Natural killer cell (primary cell): ENCODE measurements at places on chromosomes 16 and 17. TPM values are rescaled to one million over a fixed set of nuclear protein-coding genes. Genes with fewer than 3 reads are reported as not detected.

DNA sequence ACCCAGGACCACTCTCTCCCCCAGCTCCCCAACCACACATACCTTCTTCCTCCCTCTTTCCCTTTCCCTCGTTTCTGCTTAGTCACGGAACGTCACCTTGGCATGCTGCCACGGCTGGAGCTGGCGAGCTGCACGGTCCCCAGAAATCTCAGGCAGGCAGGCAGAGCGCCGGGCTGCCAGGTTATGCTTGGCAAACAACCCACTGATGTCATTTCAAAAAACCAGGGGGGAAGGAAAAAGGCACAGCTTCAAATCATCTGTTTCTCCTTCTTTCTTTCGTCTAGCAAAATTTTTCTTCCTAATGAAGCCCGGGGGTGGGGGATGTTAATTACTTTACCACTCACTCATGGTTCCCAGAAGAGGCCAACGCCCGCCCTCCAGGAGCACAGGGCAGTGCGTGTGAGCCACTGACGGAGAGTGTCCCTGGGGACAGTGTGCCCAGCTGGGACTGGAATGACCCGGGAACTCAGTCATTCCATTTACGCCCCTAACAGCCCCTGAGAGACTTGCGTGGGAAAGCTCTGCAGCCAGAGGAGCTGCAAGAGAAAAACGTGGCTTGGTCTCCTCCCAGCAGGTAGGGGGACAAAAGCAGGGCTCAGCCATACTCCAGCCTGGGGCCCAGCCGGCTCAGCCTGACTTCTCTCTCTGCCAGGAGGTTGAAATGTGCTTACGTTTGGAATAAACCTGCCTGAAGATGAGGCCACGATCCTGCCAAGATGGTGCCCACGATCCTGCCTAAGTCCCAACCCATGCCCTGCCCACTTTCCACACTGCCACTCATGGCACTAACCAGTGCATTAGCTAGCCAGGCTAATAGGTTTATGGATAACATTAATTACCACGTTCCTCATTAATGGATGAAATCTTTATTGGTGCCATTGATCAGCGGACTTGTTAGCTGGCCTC lies 198.9 kb downstream of the ZFHX3 start:
- peaks cover 30% of the 10 kb centered on the region for H3K4me1 ChIP-seq
- DNase-seq = no peak
- H3K36me3 ChIP-seq = no peaks in the 10 kb centered on the region
- H3K27me3 ChIP-seq = no peaks in the 10 kb centered on the region
- H3K27ac ChIP-seq = no peak overlapping the region

DNA sequence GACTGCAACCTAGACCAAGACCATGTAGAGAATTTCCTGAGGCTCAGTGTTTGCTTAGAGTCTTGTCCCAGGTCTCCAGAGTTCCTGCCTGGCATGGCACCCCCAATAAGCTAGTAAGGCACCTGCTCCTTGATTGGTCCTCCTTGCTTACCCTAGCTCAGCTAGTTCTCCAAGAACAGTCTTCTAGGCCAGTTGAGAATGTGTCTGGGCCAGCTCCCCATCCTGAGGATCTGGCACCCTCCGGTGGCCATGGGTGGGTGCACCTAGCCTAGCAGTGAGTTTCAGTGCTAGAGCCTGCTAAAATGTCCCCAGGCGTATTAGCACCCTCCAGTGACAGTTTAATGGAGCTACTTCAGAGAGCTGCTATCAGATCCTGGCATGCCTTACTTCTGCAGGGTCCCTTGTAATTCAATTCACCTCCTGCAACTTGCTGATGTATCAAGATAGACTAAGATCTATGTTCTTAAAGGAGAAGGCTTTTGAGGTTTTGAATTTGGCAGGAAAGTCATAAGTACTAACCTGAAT lies 44.4 kb upstream of the MED13 start:
- no peaks in the 10 kb centered on the region for H3K27me3 ChIP-seq
- peak; percentile 61 for DNase-seq
- H3K36me3 ChIP-seq = no peaks in the 10 kb centered on the region
- no peaks in the 10 kb centered on the region for H3K4me1 ChIP-seq
- H3K27ac ChIP-seq = no peak overlapping the region

Gene ACSM3
- 4.4 TPM for total RNA-seq

DNA sequence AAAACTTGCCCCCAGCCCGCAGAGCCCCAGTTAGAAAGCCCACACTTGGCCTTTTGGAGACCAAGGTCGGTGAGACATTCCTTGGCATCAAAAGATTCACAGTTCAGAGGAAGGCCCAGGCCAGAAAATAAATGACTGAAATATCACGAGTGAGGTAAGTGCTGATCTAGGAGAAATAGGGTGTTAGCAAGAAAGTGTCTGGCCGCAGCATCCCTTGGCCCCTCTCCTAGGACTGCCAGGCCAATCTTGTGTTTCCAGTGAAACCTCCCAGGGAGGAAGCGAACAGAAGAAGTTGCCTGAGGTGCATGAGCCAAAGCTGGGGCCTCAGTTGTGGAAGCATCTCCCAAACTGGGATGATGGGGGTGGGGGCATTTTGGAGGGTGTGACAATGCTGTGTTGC lies 22.5 kb upstream of the NSMCE1 start:
- H3K4me3 ChIP-seq = no peak overlapping the region
- no peak overlapping the region for H3K27ac ChIP-seq
- DNase-seq = no peak
- no peaks in the 10 kb centered on the region for H3K27me3 ChIP-seq

- peaks cover 9% of the 10 kb centered on the region for H3K36me3 ChIP-seq
- peak overlapping the region; percentile 89 for H3K4me3 ChIP-seq
- no peaks in the 10 kb centered on the region for H3K27me3 ChIP-seq
- peak overlapping the region; percentile 100 for H3K27ac ChIP-seq
Measured at GRCh38 chr17:36544044-36544306, 744 bp upstream of the GGNBP2 start.

DNA sequence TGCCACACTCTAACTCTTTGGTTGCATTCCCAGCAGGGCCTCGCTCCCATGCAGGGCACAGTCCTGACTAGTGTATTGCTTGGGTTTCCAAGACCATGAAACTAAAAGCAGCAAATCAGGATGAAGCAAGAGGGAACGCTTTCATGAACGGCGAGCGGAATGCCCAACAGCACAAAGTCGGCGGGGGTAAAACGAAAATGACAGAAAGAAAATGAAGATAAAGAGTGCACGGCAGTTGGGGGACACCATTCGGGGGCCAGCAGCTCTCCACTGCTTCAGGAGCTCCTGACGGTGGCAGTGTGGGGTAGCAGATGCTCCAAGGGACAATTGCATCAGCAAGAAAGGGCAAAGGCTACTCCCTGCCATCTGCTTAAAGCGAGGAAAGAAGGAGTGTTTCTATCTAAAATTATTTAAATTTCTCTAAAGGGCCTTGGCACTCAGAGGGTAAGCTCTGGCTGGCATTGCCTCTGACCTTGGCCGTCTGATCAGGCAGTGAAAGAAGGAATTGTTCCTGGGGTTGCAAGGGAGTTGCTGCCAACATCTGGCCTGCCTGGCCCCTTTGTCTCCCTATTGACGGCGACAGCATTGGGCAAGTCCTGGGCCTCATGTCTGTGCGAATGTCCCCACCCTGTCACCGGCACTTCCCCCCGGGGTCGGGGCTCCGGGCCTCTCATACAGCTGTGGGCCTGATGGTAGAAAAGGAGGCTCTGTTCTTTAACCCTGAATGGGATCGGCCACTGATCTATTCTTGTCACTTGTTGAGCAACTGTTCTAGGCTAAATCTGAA lies 138.2 kb downstream of the CMIP start:
- no peak overlapping the region for H3K27ac ChIP-seq
- peaks cover 7% of the 10 kb centered on the region for H3K36me3 ChIP-seq
- H3K27me3 ChIP-seq = no peaks in the 10 kb centered on the region
- H3K4me3 ChIP-seq = no peak overlapping the region
- DNase-seq = no peak

- no peak overlapping the region for H3K4me3 ChIP-seq
- no peak overlapping the region for H3K27ac ChIP-seq
- peaks cover 58% of the 10 kb centered on the region for H3K36me3 ChIP-seq
- no peak for DNase-seq
Measured at GRCh38 chr16:57061084-57061905, 31.1 kb upstream of the CPNE2 start.

Gene SEPTIN12
- 0.59 TPM for total RNA-seq

GRCh38 chr17:37743612-37743874 lies 1.3 kb downstream of the HNF1B start:
- H3K27me3 ChIP-seq = peaks cover 76% of the 10 kb centered on the region
- no peak overlapping the region for H3K27ac ChIP-seq
- H3K4me3 ChIP-seq = no peak overlapping the region
- DNase-seq = peak; percentile 9

- no peak overlapping the region for H3K27ac ChIP-seq
- H3K4me3 ChIP-seq = no peak overlapping the region
- H3K27me3 ChIP-seq = peaks cover 23% of the 10 kb centered on the region
- no peak for DNase-seq
Measured at GRCh38 chr17:81404558-81405165, 9.4 kb downstream of the BAHCC1 start.

GRCh38 chr17:79777894-79778503 lies at the start of gene CBX2:
Gene CBX2, plus strand, starts transcription at chr17:79778148. Its CDS starts 88 bp downstream, at chr17:79778236.
- no peaks in the 10 kb centered on the region for H3K36me3 ChIP-seq
- H3K4me1 ChIP-seq = peaks cover 18% of the 10 kb centered on the region
- no peak within 1 kb of the TSS for H3K27ac ChIP-seq
- peaks cover 40% of the 10 kb centered on the region for H3K27me3 ChIP-seq
- peak within 1 kb of the TSS; percentile 28 for H3K4me3 ChIP-seq

- no peak overlapping the region for H3K4me3 ChIP-seq
- no peaks in the 10 kb centered on the region for H3K27me3 ChIP-seq
- peaks cover 38% of the 10 kb centered on the region for H3K36me3 ChIP-seq
- no peaks in the 10 kb centered on the region for H3K4me1 ChIP-seq
- no peak for DNase-seq
Measured at GRCh38 chr17:81840826-81841778, 6.3 kb upstream of the PPP1R27 start.

- H3K36me3 ChIP-seq = no peaks in the 10 kb centered on the region
- no peak overlapping the region for H3K4me3 ChIP-seq
- H3K27ac ChIP-seq = no peak overlapping the region
Measured at GRCh38 chr17:17515934-17516930, 20.0 kb upstream of the RASD1 start.

DNA sequence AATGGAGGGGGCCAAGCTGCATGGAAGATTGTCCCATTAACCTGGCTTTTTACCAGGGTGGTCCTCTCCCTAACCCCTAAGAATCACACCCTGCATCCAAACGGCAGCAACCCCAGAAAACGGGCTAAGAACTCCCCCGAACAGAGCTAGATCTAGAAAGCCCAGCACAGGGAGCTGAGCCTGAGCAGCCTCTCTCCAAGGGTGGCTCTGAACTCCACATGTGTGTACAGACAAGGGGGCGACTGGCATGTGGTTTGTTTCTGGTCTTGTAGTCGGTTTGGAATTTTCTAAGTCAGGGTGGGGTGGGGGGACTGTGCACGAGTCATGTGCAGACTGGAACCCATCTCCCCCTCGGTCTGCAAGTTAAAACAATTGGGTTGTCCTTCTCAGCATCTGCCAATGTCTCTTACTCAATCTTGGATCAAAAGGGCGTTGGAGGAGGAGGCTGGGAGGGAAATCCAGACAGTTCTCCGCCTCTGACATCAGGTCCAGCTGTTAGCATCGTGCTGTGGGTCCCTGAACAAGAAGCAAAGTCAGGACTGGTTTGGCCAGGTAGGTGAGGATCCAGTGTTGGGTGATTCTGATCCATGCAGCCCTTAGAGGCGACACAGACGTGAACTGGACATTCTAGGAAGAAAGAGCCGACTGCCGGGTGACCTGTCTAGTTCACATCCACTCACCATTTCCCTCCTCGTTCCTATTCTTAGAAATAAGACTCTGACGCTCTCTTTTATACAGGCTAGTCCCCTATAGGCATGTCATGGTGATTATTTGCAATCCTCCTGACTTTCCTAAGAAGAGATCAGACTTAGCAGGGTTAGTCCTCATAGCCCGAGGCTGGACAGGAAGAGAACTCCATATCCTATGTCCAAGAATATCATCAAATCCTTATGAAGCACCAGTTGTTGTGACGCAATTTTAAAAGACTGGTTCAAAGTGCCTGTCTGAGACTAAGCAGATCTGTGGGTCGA lies 381.8 kb downstream of the SOX9 start:
- H3K27ac ChIP-seq = no peak overlapping the region
- no peaks in the 10 kb centered on the region for H3K27me3 ChIP-seq
- DNase-seq = no peak
- no peak overlapping the region for H3K4me3 ChIP-seq
- no peaks in the 10 kb centered on the region for H3K4me1 ChIP-seq

Gene OR1A1
- not detected for total RNA-seq

Gene ENPP7
- 0.95 TPM for total RNA-seq

- no peak overlapping the region for H3K27ac ChIP-seq
- H3K36me3 ChIP-seq = no peaks in the 10 kb centered on the region
- H3K4me1 ChIP-seq = peaks cover 48% of the 10 kb centered on the region
Measured at GRCh38 chr17:81324851-81325713, 30.0 kb upstream of the SLC38A10 start.

- H3K27me3 ChIP-seq = no peaks in the 10 kb centered on the region
- H3K27ac ChIP-seq = peak overlapping the region; percentile 16
- no peak for DNase-seq
- peaks cover 17% of the 10 kb centered on the region for H3K36me3 ChIP-seq
- H3K4me1 ChIP-seq = peaks cover 29% of the 10 kb centered on the region
- no peak overlapping the region for H3K4me3 ChIP-seq
Measured at GRCh38 chr16:11780991-11781680, 15.9 kb downstream of the ZC3H7A start.
